ENCODE measurements at places on chromosomes 1 and 21.
A peak's percentile ranks its signal among the peaks of the same experiment; 100 is the strongest.

DNA sequence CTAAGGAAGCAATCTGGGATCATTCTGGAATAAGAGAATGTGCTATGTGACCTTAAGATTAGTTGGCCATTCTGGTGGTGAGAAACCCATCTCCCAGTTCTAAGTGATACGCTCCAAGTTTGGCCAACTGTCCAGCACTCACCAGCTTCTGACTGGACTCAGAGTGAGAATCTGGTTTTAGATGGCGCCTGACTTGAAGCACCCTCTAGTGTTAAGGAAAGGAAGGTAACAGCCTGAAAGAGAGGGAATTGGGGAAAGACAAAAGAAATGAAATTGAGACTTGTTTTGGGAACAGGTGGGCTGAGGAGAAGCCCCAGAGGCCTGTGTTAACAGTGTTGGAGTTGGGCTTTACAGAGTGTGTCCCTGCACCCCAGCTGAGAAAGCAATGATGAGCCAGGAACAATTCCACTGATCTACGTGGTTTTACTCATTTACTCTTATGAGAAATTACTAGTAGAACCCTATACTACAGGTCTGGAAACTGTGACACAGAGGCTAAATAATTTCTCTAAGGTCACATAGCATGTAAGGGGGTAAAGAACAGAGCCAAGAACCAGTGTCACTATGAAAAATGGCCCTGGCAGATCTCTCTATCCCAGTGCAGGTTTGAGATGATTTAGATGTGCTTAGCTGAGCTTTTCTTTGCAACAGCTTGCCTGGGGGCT lies 9.3 kb upstream of the FCAMR start:
- no peak for DNase-seq

GRCh38 chr1:180229483-180230415 lies at the start of gene LHX4:
LHX4 (plus strand) TSS chr1:180230264; CDS start chr1:180230530, 266 bp downstream.
- no peak for DNase-seq

DNA sequence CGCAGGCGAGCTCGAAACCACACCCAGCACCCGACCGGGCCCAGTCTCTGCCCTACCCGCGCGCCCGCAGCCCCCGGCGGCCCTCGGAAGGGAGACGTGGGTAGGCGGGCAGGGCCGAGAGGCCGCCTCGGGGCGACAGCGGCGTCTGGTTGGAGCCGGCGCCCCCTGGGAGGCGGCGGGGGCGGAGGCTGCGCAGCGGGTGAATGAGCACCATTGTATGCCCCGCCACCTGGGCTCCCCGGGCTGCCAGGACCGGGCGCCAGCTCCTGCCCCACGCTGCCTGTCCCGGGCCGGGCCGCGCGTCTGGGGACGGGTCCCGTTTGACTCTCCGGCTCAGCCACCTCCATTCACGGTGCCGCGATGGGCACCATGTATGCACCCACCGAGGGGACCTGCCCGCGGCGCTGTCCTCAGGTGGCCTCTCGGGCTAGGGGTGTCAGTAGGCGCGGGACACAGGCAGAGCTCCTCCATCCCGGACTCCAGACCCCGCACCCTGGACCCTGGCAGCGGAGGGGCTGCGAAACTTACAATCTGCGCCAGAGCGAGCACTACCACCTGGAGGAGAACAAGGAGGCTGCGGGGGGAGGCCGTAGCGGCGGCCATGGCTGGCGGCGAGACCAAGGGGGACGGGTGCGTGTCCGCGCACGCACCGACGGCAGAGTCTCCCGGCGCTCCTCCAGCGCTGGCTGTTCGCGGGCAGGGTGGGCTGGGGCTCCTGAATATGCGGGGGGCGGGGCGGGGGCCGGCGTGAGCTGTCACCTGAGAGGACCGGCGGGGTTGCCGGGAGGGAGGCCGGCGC lies at the start of gene COL9A2:
TSS of gene COL9A2 (minus strand) at position 692 of the 799 bp plus-strand sequence. CDS start at position 603, 89 bp downstream.
- DNase-seq, result peak; percentile 56

DNA sequence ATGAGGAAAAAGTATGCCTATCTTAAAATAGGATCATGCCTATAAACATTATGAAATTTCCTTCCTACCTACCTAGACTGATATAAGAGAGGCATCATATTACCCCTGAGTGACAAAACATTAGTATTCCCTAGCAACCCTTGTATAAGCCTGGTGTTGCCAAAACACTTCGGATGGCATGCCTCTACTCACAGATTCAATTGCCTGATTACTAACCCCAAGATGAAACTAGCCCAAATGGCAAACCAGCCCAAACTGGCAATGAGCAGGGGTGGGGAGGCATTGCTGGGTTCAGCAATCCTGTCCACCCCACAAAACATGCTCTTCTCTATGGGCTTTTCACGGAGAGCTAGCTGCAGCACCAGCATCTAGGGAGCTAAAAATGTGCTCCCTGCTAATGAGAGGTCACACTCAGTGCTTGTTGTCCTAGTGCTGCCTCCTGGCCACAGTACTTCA lies 13.9 kb downstream of the PALMD start:
- no peak for DNase-seq

DNA sequence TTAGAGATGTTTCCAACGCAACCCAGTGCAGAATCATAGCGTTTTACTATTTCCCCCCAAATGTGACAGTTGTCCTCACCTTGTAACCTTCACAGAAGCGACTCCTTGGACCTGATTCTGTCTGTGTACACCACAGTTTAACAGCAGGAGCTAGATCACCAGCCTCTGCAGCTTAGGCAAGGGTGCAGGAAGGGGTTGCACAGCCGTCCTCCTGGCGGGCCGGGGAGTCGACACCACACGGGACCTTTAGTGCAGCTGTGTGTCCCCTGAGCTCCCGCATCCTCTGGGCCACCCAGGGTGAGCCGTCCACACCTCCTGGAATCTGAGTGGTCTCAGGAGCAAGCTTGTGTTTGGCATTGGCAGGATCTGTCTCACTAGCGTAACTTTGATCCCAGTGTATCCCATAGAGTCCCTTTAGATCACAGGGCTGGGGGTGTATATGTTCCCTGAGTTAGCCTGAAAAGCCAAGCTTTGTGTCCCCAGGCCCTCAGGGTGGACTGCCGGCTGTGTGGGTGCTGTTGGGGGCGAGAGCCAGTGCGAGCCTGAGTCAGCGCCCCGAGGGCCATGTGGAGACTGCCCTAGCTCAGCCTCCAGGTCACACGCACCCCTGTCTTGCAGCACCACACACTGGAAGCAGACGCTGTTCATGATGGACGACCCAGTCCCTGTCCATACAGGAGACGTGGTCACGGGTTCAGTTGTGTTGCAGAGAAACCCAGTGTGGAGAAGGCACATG lies 27.5 kb downstream of the PRMT2 start:
- no peak for DNase-seq

DNA sequence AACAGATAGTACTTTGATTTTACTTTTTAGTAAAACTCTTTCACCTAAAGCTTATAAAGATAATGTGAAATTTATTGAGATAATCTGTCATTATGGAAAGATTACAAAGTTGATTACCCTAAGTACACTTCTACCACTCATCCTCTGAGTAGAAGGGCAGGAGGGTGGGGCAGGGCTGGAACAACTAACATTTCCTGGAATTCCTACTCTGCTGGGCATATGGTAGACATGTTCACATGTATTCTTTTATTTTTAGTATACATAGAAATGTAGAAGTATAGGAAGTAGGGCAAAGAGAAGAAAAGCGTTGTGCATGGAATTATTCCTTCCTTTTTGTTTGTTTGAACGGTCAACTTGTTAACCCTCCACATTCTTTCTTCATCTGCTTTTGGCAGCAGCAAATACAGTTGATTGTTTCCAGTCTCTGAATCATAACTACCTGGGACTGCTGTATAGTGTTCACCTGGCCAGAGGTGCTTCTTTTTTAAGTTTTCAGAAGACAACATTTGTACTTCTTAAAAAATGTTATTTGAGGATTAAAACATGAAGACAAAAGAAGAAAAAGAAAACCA lies 85.1 kb downstream of the POU2F1 start:
- DNase-seq, result no peak

- DNase-seq, result no peak
Measured at GRCh38 chr1:41533016-41533730, 48.7 kb upstream of the EDN2 start.

DNA sequence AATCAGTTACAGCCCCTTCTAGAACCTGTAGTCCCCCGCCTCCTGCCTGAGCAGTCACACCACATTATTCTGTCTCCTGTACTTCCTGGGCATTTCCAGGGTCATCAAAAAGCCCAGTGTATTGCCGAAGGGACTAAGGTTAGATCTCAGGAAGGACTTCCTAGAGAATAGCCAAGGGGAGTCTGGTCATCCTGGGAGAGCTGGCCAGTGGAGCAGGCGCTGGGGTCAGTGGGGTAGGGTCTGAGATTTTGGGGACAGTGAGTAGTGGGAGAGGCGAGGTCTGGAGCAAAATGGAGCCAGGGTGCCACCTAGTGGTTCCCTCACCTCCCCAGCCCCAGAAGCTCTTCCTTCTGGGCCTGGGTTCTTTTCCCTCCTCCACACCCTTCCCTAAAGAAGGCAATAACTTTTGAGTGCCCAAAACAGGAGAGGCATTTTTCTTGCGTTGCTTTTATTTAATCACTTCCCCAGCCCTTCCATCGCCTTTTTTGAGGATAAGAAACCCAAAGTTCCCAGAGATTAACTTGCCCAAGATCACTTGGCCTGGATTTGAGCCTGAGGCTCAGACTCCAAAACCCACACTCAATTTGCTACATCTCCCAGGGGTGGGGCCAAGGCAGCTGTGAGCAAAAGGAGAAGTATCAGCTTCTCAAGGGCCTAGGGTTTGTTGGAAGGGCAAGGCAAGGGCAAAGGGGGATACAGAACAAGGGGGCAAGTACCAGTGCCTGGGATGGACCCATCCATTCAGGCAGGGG lies 7.3 kb upstream of the PMVK start:
- DNase-seq, result peak; percentile 50

- DNase-seq, result no peak
Measured at GRCh38 chr1:101849356-101849755, 147.4 kb downstream of the OLFM3 start.

DNA sequence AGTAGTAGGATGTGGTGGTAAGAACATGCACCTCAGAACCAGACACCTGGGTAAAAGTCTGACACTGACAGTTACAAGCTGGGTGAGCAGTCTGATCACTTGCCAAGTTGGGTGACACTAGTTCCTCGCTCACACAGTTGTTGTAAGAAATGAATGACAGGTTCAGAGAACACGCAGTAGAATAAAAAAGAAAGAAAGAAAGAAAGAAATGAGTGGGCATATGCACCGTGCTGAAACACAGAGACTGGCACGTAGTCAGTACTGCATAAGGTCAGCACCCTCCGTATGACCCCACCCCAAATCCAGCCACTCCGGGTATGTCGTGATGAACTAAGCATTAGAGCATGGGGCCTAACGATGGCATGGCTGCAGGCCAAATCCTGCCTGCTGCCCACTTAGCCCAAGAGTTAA lies 90.6 kb downstream of the GLUL start:
- no peak for DNase-seq

- DNase-seq, result no peak
Measured at GRCh38 chr1:100292711-100293110, 26.7 kb downstream of the RTCA start.

GRCh38 chr1:24570265-24571125 lies 14.6 kb downstream of the NCMAP start:
- no peak for DNase-seq

DNA sequence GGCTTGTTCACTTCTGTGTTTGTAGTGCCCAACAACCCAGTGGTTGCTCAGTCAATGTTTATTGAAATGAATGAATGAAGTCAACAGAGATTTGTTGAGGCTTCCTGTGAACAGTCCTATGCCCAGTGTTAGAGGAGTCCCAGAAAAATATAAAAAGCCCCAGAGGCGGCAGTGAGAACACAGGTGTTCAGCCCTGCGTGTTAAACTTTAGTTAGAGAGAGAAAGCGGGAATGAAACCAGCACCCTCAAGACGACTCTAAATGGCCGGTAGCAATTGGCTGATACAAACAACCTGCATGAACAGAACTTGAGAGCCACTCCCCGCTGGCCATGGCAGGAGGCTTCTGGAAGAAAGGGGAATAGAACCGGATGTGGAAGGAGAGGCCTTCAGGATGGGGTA lies 22.6 kb downstream of the TMEM51 start:
- DNase-seq, result no peak

DNA sequence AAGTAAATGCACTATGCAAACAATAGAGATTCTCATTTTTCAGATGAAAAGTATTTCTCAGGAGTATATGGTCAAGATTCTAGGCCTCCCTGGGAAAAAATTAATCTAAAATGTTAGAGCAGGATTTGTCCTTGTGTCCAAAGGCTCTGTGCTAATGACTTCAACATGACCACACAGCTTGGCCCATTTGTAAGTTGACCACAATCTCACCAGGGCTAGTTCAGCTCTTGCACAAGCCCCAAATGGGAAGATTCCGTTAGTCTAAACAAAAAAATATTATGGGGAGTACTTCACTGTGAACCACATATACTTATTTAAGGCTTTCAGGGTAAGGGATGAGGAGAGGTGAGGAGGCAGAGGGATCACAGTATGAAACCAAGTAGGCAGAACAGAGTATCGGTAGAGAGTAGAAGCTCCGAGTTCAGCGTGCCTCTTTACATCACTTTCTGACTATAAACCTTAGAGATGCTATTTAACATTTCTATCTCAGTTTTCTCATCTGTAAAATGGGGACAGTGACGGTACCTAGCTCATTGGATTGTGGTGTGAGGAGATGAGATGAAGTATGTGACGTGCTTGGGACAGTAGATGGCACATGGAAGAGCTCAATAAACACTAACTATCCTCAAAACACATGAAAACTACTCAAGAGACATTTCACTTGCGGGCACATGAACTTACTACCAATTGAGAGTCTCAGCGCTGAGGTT lies 37.8 kb upstream of the CTTNBP2NL start:
- DNase-seq, result no peak

DNA sequence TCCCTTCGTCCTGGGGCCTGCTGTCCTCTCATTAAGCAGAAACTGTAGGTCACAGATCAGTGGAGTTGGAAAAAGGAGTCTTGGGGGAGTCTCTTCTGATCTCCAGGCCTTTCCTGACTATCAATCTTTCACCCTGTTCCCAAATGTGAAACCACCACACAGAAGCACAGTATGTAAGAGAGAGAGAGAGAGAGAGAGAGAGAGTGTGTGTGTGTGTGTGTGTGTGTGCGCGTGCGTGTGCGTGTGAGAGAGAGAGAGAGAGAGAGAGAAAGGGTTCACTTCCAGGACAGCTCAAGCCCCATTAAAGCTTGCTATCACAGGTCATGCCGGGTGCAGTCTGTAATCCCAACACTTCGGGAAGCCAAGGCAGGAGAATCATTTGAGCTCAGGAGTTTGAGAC lies 1.5 kb upstream of the TTC24 start:
- DNase-seq, result no peak

GRCh38 chr1:6200188-6200809 lies 904 bp upstream of the RPL22 start:
- no peak for DNase-seq
